ENCODE measurements at places on chromosomes 4 and X. TPM values are rescaled to one million over a fixed set of nuclear protein-coding genes. Genes with fewer than 3 reads are reported as not detected.

DNA sequence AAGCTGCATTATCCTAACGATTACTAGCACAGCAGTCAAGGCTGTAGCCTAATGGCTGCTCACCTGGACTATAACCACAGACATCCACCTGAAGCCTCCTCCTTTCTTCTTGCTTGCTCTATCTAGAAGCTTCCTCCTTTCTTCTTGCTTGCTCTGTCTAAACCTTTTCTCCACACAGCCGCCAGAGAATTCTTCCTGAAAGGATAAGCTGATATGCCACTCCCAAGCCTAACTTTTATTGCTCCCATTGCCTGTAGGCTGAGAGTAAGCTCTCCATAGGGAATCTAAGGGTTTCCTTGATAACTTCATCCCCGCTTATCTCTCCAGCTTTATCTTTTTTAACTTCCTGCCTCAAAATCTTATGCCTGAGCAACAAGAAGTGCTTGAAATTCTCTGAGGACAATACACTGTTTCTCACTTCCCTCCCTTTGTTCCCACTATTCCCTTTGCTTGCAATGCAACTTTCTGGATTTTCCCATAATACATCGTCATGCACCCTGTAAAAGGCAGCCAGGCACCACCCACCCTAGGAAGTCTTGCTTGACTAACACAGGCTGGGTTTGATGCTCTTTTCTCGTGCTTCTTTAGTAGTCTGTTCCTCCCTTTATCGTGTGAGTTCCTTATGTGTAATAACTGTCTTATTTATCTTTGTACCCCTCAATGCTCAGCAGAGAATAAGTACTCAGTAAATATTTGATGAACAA is 1.4 kb upstream of the LRIT3 start:
- no peak for ATAC-seq

DNA sequence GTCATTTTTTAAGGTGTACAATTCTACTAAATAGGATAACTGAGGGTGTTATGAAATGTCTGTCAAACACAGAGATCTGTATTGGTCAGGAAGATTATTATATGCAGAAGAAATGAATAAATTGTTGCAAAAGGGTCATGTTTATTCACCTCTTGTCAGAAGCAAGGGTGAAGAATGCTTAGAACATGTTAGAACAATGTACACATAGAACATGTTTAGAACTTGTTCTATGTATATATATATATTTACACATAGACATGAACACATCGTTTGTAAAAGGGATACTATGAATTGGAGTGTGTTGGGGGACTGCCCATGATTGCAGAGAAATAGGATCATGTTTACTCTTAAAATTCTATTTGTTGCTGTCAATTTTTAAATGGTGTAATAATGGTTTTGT is 28.0 kb upstream of the TMEM150C start:
- ATAC-seq, result no peak

- no peak for ATAC-seq
These were observed 569.1 kb upstream of the GRID2 start for GRCh38 chr4:91734682-91735081.

- ATAC-seq, result peak; percentile 67
These were observed 22.5 kb downstream of the SLC9B2 start for GRCh38 chr4:103054030-103054429.

- no peak for ATAC-seq
These were observed 82.5 kb downstream of the ARHGEF9 start for GRCh38 chrX:63702556-63702955.

The SLC38A5 gene
- 5.0 TPM for total RNA-seq

GRCh38 chrX:147680251-147680650 is 231.5 kb upstream of the FMR1 start:
- no peak for ATAC-seq

- no peak for ATAC-seq
These were observed 166.8 kb upstream of the FRG1 start for GRCh38 chr4:189773909-189774308.

The HTRA3 gene
- 80.5 TPM for total RNA-seq

GRCh38 chr4:2172627-2173231 is 69.2 kb downstream of the HAUS3 start:
- ATAC-seq, result no peak

The XG gene
- 0.19 TPM for total RNA-seq

DNA sequence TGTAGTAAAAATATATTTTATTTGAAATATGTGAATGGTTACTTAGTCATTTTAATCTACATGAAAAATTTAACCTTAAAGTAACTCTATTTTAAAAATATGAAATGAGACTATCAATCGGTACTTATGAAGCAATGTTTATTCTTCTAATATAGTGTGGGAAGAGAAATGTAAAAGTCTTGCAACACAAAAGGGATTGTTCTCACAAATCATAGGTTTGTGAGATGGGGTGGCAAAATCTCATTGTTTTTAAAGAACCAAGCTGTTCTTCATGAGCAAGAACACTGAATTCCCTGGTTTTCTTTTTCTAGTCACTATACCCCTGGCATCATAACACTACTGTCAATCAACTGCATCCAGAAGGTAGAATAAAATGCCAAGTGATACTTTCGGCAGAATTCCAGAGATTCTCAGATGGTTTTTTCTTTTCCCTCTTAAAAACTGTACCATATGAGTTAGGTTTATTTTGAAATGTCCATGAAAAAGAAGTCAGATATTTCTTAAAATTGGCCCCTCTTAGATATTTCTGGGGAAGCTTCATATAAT is 52.2 kb downstream of the SNCA start:
- no peak for ATAC-seq

GRCh38 chr4:113496698-113497097 is 264.8 kb downstream of the CAMK2D start:
- no peak for ATAC-seq

DNA sequence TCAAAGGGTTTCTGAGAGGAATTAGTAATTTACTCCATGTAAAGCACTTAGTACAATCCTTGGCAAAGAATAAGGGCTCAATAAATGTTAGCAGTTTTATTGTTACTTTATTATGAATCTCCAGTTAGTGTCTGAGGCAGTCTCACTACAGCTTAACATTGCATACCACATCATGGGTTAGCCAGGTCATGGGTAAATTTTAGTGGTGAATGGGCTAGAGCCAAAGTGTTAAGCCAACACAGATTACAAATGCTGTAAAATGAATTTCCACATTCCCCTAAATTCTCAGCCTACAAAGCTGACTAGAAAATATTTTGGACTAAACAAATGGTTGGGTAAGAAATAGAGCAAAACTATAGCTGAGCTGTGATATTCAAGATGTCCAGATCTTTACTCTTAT is 72.4 kb downstream of the NRK start:
- no peak for ATAC-seq

The EFHC2 gene
- total RNA-seq, result 2.7 TPM

The TMPRSS11B gene
- 0.40 TPM for total RNA-seq

DNA sequence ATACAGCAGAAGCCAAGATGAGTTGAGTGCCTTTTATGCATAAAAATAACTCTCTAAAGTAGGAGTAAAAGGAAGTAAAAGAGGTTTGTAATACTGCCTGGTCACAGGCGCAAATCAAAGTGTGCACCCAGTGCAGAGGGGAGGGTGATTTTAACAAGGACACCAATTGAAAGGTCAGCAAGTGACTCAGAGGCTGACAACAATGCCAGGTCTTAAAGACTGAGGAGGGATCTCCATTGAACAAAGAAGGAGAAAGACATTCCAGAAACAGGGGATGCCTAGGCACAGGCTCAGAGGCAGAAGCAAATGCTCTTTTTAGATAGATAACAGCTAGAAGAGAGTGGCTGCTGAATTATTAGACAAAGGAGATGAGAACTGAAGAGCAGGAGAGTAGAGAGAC is 297.4 kb upstream of the VCX start:
- no peak for ATAC-seq

DNA sequence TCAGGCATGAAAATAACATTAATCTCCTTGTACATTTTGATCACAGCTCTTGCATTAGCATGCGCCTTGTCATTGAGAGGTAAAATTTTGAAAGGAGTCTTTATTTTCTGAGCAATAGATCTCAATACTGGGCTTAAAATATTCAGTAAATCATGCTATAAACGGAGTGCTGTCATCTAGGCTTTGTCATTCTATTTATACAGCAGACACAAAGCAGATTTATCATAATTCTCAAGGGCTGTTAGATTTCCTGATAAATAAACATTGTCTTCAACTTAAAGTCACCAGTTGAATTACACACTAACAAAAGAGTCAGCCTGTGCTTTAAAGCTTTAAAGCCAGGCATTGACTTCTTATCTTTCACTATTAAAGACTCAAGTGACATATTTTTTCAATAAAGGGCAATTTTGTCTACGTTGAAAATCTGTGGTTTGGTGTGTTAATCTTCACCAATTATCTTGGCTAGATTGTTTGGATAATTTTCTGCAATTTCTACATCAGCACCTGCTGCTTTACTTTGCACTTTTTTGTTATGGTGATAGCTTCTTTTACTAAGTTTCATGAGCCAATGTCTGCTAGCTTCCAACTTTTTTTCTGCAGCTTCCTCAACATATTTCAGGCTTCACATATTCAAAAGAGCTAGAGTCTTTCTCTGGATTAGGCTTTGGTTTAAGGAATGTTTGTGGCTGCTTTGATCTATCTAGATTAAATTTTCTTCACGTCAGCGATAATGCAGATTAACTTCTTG is 27.9 kb upstream of the UGT2B4 start:
- no peak for ATAC-seq

GRCh38 chr4:100651499-100652175 is 133.8 kb upstream of the EMCN start:
- ATAC-seq, result no peak
